ENCODE measurements at places on chromosomes 1 and 21.

GRCh38 chr1:81682490-81682889, 118.2 kb upstream of the ADGRL2 start:
- DNase-seq, result no peak

DNA sequence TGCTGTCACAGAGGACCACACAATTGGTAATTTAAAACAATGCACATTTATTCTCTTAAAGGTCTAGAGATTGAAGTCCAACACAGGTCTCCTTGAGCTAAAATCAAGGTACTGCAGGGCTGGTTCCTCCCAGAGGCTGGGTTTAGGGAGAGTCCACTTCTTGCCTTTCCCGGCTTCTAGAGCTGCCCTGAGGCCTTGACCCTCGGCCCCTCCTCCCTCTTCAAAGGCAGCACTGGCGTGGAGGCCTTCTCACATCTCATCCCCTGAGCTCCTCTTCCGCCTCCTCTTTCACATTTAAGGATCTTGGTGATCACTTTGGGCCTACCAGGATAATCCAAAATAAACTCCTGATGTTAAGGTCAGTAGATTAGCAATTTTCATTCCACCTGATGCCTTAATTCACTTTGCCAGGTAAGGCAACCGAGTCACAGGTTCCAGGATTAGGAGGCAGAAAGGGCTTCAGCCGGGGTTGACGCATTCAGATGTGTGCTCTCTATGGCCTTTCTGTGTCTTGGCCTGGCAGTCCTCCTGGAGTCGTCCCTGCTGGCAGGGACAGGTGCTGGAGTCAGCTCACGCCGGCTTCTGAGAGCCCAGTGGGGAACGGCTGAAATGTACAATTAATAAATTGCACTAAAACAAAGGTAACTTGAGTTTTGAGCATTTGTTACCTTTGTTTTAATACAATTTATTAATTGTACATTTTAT, 61.2 kb upstream of the ABCG1 start:
- DNase-seq, result no peak

- no peak for DNase-seq
These were observed 383.7 kb downstream of the ZP4 start for GRCh38 chr1:237507005-237507404.

DNA sequence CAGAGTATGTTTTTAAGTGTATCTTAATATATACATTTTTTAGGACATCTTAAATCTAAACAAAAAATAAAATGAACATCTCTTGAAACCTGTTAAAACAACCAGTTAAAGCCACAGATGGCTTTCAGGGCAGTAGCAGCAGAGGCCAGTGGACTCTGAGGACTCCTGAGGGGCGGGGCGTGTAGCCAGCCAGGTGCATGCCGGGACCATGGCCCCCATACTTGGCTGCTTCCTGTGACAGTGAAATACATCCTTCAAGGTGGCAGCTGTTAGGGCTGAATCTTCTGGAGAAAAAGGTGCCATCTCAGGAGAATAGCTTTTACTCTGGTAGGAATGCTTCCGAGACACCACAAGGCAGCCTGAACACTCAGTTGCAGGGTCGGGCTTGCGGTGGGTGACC, 9.6 kb downstream of the RHOU start:
- DNase-seq, result peak; percentile 44

GRCh38 chr1:205111354-205111753, 10.4 kb downstream of the RBBP5 start:
- DNase-seq, result no peak

GRCh38 chr1:26005434-26006105, 7.7 kb upstream of the PAFAH2 start:
- no peak for DNase-seq

Data from K562 (cell line).